ENCODE measurements at places on chromosomes 16 and 17. TPM values are rescaled to one million over a fixed set of nuclear protein-coding genes. Genes with fewer than 3 reads are reported as not detected.

DNA sequence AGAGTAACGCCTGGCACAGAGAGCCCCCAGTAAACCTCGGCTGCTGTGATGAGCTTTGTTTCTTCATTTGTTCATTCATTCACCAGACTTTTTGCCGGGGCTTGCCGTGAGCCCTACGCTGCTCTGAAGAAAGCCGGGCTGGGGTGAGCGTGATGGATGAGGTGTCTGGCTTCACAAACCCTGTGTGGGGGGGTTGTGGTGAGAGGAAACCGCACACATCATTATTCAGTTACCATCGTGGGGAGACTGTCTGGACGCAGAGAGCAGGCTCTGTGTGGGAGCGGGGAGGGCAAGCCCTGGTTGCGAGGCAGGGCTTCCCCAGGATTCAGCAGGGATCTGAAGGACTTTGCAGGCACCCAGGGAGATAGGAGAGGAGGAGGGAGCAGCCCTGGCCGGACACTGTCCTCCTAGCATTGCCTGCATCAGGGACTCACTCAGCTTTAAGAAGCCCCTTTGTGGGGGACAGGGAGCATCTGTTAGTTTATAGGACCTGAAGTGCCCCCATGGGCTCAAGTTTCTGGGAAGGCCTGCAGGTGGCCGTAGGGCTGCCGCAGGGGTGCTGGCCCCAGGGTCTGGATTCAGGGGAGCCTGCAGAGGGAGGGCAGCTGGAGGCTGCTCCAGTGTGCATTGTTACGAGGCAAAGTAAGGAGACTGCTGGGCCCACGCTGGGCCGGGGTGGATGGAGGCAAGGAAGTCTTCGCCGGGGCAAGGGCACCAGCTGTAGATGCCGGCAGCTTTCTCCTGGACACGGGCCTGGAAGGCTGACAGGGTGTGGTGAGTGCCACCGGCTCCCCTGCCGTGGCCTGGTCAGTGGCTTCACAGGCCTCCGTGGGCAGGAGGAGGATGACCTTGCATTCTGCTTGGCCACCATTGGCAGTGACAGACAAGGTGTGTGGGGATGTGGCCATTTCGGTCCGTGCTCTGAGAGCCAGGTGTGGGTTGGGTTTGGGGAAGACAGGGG lies 334.5 kb downstream of the SEC14L1 start:
- no peak for DNase-seq

DNA sequence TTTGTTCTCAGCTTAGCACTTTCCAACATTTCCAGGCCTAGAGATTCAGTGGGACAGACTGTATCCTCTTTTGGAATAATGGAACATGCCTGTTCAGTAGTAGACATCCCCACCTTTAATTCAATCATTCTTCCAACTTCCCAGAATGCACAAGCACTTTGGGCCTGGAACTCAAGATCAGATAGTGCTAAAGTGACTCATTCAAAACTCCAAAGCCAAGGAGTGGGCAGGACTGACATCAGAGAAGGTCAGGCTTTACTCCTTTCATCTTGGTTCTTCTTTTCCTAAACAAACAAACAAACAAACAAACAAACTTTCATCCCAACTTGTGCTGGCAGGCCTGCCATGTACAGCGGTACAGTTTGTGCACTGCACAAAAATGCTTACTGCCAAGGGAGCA lies 172.0 kb downstream of the AXIN2 start:
- no peak for DNase-seq

GRCh38 chr16:12900156-12900555 lies 1.2 kb upstream of the SHISA9 start:
- DNase-seq, result no peak

DNA sequence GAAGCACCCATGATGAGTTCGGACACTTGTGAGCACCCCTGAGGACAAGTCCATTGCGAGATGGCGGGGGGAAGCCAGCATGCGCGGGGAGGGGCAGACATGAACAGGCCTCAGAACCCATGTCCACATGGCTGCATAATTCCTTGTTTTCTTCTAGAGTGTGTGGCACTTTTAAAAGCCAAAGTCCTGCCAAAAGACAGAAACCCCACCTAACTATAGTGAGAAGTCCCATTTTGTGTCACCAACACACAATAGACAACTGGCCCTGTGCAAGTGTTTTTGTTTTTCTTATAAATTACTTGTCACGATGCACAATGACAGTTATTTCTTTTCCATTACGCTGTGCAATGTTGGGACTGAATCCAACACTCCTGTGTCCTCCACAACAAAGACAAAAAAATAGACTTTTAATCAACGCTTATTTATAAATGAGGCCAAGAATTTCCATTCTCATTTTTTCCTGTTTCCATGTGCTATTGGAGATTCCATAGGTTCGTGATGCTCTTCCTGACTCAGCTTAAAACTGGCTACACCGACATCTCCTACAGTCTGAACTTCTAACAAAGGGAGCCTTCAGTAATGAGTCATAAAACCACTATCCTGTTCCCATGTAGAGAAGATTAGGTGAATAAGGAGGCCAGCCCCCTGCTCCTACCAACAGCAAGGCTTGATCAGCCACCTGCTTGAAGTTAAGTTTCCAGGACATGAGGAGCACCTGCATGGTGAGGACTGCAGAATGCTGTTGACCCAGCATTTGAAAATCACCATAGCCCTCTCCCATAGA lies 98.9 kb downstream of the ZNF423 start:
- DNase-seq, result no peak

- DNase-seq, result no peak
Measured at GRCh38 chr17:55437159-55437605, 15.5 kb upstream of the MMD start.

Gene NAT9
- 24.5 TPM for total RNA-seq
